ENCODE measurements at places on chromosomes 6 and 20. TPM values are rescaled to one million over a fixed set of nuclear protein-coding genes. Genes with fewer than 3 reads are reported as not detected.

HLA-DOA gene
- not detected for total RNA-seq

PMEPA1 gene
- total RNA-seq: 0.51 TPM

GLP1R gene
- not detected for total RNA-seq

PRL gene
- total RNA-seq: not detected

GCM1 gene
- under 0.01 TPM for total RNA-seq

HLA-B gene
- 258 TPM for total RNA-seq

- no peak for DNase-seq
Measured at GRCh38 chr6:93779086-93779841, 359.9 kb upstream of the EPHA7 start.

GRCh38 chr20:16785226-16785625 is 37.1 kb downstream of the OTOR start:
- peak; percentile 3 for DNase-seq

- no peak for DNase-seq
Measured at GRCh38 chr6:162581988-162582780, 145.4 kb downstream of the PRKN start.

DNA sequence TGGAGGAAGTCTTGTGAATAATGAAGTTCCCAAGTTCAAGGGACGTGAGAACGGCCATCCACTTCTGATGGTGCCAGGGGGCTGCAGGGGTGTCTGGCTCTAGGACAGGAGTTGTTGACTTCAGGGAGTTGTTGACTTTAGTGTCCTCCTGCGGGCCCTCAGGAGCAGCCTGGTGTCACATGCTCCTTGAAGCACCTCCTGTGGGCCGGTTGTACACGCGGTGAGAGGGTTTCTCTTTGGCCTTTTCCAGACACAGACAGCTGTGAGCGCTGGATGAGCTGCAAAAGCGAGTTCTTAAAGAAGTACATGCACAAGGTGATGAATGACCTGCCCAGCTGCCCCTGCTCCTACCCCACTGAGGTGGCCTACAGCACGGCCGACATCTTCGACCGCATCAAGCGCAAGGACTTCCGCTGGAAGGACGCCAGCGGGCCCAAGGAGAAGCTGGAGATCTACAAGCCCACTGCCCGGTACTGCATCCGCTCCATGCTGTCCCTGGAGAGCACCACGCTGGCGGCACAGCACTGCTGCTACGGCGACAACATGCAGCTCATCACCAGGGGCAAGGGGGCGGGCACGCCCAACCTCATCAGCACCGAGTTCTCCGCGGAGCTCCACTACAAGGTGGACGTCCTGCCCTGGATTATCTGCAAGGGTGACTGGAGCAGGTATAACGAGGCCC is 77.8 kb downstream of the ISM1 start:
- no peak for DNase-seq

GRCh38 chr6:169726963-169727362 is 2.7 kb upstream of the PHF10 start:
- DNase-seq: no peak

DNA sequence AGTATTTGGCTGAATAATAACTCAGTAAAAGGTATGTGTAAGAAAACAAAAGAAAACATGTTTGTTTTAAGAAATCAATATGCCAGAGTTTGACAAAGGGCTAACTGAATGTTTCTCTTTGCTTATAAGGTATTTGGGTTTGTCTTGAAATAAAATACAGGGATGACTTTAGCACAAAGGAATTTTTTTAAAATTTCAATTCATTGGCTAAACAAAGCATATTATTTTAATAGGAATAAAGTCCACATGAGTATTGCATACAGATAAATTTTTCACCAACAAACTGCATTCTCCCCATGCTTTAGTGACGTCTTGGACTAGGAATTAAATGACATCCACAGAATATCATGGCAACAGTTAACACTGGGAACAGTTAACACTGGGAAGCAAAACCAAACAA is 480.0 kb upstream of the JAG1 start:
- DNase-seq: no peak

- DNase-seq: no peak
Measured at GRCh38 chr6:71720705-71721104, 165.6 kb upstream of the RIMS1 start.

DNA sequence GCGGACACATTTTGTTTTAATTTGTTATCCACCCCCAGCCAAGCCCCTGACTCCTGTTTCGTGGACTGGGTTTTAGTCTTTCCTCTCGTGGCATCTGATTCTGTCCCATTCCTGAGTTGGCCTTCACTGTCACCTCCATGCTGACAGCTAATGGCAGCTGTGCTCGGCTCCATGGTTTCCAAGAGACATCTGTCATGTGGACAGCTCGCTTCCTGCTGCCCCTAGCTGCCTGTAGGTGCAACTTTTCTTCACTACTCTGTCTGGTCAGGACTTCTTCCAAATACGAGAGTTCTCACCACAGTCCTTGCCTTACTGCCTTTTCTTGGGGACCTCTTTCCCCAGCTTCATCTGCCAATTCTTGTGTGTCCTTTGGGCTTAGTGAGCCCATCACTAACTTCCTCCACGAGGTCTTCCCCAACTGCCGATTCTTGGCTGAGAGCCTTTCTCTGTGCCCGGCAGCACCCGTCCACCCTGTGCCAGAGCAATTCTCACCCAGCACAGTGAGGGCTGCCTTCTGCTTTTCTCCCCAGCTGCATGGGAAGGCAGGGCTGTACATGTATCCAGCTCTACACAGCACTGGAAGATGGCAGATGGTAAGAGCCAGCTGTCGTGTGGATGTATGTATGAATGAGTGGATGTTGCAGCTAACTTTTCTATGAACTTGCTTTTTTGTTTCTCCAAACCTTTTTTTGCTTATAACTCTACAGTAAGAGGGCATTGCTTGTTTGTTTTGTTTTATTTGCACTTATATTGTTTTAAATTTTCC is 140.4 kb downstream of the F13A1 start:
- DNase-seq: no peak

- DNase-seq: no peak
Measured at GRCh38 chr6:20876561-20876960, 342.3 kb downstream of the CDKAL1 start.

DNA sequence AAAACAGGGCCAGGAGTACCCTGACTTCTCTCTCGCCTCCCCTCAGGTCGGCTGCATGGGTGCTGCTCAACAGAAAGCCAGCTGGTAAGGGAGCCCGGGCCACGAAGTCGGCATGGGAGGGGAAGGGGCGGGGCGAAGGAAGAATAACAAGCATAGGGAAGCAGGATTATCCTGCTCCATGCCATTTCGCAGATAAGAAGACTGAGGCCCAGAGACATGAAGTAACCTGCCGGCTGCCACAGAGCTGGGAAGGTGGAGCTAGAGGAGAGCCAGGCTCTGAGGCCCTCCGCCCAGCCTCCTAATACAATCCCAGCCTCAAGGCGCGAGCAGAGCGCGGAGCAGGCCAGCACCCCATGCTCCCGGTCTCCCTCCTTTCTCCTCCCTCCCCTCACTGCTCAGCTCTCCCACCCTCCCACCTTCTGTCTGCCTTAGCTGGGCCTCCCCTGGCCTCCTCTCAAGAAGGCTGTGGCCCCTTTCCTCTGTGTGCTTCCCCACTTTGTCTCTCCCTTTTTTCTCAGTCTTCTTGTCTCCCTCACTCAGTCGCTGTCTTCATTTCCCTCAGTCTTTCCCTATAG is 13.2 kb upstream of the HMGA1 start:
- no peak for DNase-seq

DNA sequence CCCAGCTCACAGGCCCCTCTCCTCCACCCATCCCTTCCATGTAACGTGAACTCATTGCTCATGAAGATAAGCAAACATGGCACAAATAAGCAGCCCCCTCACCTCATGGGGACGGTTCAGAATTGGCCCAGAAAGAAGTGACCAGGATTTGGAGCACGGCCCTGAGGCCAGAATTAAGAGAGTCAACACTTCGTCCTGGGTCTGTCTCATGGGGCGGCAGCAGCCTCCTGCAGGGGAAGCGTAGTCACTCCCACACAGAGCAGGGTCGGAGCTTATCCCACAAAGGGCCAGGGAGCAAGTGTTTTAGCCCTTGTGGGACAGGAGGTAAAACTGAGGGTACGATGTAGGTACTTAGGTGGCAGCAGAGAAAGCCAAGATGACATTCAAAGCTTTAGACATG is 28.6 kb upstream of the DACT2 start:
- no peak for DNase-seq

GRCh38 chr6:73209117-73209516 is 16.2 kb downstream of the KHDC1L start:
- DNase-seq: no peak

GRCh38 chr6:106648651-106649308 is 19.4 kb downstream of the QRSL1 start:
- no peak for DNase-seq

DNA sequence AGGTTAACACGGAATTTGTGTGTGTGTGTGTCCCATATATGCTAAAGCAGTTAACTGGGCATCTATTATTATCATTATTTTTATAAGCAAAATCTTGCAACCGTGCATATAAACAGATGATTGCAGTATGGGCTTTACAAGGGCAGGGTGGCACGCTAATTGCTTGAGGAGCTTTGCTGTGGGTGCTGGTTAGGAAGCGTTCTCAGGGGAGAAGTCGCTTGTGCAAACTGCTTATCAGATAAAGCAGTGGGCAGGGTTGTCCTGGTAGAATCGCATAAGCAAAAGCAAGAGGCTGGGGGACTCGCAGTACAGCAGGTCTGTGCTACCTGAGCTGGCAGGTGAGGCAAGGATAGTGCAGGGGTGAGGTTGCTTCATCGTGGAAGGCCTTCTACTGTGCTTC is 9.7 kb upstream of the CCN6 start:
- DNase-seq: no peak

DNA sequence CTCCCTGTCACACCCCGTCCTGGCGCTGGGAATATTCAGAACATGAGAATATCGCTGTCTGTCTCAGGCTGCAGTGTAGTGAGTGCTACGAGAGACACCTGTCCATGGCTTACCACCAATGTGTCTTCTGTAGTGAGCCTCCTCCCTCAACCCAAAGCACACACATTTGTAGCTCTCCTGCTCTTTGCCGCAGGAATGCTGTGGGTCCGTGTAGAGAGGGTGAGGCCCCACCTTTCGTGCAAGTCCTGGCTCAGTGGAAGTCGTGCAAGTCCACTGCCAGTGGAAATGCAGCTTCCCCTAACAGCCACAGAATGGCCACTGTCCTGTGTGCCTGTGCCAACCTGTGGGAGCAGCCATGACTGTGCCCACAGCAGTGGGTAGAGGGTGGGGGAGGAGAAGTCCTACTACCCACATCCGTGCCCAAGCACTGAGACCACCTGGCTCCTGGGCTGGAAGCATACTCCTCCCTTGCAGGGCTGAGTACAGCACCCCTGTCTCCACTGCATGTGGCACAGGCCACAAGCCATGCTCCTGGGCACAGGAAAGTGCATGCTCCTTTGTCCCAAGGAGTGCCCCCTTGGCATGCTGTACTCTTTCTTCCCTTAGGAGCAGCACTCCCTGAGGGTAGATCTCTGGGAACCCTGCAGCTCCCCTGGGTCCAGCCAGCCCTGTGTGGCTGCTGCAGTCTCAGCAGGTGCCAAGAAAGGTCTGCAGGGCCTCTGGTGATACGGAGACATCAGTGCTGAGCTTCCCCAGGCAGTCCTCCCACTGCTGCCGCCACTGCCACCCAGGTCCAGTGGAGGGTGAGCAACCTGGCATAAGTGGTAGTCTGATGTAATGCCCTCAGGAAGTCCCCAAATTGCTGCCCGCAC is 28.0 kb downstream of the IGF2R start:
- DNase-seq: no peak

All from dermis microvascular lymphatic vessel endothelial cell (primary cell).